ENCODE measurements at places on chromosomes 1 and 21.

DNA sequence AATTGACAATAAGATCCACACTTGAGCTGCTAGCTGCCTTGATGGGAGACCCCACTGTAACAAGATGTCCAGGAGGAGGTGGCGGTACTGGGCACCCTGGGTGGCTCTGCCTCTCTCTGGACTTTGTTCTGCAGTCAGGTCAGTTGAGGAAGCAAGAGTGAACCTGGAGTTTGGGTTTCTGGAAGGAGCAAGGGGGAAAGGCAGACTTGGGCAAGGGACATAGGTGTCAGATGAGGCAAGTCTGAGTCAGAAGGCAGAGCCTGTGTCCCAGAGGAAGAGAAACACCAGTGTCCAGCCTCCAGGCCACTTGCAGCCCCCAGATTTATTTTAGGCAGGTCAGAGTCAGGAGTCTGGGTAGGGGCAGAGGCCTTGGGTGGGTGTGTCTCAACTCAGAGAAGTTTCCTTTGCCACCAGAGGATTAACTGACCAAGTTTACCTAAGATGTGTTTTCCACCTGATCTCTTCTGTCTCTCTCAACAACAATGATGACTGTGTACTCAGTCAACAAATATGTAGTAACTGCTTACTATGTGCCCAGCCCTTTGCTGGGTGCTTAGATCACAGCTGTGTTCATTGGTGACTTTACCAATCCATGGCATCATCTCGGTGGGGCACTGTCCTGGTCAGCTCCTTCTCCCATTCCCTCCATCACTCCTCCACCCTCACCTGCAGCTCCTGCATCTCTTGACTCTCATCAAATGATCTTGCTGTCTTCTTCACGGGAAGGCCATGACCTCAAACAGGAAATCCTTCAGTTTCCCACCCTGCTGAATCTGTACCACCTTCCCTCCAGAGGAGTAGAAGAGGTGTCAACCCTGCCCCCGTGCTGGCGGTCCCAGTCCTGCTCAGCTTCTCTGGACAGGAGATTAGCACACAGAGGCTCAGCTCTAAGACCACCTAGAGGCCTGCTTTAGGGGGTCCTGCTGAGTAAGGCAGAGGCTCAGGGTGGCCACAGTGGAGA is 36.6 kb downstream of the ELF3 start:
- no peak for DNase-seq

DNA sequence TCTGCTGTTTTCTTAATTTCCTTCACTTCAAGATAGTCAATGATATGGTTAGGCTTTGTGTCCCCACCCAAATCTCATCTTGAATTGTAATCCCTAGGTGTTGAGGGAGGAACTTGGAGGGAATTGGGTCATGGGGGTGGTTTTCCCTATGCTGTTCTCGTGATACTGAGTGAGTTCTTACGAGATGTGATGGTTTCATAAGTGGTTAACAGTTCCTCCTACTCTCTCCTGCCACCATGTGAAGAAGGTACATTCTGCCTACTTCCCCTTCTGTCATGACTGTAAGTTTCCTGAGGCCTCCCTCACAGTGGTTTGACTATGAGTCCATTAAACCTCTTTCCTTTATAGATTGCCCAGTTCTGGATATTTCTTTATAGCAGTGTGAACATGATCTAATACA is 74.0 kb upstream of the SAMSN1 start:
- no peak for DNase-seq

- no peak for DNase-seq
These were observed 174 bp downstream of the SH3BP5L start for GRCh38 chr1:248825573-248825908.

DNA sequence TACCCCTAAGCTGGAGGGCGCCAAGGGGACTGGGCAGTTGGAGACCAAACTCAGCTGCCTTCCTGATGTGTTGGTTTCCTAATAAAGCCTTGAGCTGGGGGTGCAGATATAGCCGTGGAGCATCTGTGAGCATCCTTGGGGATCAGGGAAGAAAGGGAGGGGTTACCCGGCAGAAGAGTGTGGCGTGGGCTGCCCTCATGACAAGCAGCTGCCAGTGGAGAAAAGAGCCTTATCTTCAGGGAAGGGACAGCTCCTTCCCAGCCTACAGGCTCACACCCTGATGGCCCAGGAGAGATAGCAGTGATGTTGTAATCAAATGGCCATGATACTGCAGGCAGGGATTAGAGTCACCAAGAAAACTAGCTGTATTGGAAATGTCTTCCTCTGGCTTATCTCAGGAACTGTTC is 10.8 kb upstream of the NFASC start:
- no peak for DNase-seq

DNA sequence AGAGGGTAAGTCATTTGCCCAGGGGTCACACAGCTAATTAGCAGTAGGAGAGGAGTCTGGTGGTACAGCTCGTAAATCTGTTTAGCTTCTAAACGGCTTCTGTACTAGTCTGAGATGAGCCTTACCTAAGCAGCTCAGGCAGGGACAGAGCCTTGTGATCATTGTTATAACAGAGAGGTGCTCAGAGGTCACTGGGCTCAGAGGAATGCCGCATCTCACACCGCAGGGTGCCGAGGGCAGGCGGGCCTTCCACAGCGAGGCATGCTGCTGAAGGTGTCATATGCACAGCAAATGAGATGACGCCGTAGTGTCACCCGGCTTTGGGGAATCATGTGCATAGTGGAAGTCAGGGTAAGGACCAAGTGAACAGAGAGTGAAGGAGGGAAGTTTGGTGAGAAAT is 305.2 kb upstream of the FMN2 start:
- DNase-seq: no peak

GRCh38 chr21:42109873-42110525 is 38.9 kb downstream of the UMODL1 start:
- DNase-seq: no peak

DNA sequence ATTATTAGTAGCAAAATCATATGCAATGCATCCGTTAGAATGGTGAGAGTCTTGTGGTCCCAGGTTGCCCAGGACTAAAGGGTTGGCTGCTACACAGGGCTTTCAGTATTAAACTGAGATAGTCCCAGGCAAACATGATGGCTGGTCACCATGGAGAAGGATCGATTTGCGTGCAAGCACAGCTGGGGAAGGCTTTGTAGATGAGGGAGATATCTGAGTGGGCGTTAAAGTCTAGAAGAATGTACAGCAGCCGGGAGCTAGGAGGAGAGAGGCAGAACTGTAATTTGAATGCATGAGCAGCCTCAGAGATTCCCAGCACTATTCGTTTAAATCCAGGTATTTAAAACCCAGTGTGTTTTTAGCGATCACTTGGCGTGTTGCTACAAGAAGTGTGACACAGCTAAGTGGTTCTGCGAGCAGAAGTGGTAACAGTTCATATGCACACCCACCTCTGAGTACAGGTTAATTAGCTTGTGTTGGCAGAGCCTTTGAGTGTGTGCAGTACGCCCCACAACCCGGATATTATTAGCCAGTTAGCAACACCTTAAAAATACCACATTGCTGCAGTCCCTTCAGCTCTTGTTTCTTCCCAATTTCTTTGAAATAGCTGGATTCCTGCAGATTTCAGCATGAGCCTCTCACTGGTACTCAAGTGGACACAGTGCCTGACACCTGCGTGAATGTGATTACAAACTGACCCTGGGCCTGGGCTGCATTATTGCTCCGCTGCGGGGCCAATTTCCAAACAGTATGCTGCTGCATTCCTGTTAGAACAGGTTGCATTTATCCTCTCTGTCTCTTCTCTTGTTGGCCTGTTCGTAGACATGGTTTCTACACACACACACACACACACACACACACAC is 67.2 kb upstream of the SCAF4 start:
- no peak for DNase-seq

DNA sequence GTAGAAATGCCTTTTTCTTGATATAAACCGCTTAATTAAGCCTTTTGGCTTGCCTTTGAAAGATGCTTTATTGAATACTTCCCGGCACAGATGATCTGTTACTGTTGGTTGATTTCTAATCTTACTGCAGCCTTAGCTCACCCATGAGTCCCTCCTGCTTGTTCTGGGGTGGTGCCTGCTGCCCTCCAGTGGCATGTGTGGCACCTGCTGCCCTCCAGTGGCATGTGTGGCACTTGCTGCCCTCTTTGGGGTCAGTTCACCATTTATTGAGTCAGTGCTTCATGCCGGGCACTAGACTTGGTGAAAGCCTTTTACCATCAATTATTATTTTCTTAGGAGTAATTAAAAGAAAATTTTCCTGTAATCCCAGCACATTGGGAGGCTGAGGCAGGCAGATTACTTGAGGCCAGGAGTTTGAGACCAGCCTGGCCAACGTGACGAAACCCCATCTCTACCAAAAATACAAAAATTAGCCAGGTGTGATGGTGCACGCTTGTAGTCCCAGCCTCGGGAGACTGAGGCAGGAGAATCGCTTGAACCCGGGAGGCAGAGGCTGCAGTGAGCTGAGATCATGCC is 54.3 kb downstream of the ADARB1 start:
- DNase-seq: peak; percentile 75

DNA sequence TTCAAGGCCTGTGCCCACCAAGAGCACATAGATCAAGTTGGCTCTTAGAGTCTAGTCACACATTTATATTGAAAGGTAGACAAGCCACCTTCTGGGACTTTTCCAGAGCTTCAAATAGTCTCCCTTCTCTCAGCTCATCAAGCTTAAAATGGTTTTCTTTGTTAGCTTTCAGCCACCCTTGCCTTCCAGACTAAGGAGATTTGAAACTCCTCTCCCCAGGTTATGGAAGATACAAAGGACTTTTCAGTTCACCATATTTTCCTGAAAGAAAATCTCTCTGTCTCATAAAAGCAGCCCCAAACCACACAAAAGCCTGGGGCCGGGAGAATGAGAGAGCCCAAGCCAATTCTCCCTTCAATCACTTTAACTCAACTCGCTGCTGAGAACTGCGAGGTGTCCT is 134.1 kb downstream of the ZC3H11B start:
- no peak for DNase-seq

DNA sequence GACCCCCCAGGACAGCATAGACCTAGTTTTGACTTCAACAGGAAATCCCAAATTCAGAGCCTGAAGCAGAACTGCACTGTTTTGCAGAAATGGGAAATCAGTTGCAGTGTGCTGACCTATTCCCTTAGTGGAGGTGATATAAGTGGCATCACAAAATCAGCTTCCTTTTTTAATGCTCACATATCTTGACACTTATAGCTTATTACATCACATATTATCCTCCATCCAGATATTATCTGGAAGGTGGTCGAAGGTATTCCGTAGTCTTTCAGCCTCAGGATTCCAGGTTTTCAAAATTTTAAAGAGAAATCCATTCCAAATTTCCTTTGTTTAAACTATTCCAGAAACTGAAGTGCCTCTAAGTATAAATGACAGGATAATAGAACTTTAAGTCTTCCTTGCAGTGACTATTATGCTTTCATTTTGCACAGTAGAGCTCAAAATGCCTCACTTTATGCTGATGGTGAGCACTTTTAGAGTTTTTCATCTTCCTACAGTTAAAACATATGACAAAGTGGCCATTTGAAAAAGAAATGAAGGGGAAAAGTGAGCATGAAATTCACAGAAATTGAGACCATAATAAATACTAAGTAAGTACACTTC is 106.4 kb upstream of the DPYD start:
- no peak for DNase-seq

- DNase-seq: no peak
These were observed 66.4 kb downstream of the MARK1 start for GRCh38 chr1:220594356-220594755.

DNA sequence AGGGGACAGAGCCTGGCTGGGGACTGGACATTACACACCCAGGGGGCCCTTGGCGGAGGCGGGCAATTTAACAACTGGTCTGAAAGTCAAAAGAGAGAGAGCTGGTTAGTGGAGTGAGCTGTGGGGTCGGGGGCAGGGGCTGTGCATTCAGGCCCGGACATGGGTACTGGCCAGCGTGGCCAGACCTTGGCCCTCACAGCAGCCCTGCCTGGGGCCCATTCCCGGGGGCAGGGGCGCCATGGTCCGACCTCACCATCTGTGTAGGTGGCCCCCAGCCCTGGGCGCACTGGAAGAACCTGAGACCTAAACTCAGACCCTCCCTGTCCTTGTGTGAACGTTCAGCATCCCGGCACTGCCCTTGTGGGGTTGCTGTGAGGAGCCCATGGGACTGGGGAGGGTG is 5.0 kb downstream of the CLDN19 start:
- DNase-seq: no peak

GRCh38 chr1:21622466-21623315 is 46.5 kb downstream of the RAP1GAP start:
- DNase-seq: peak; percentile 80

Measured in GM13976 (cell line).